ENCODE measurements at places on chromosomes 5 and 9. TPM values are rescaled to one million over a fixed set of nuclear protein-coding genes. Genes with fewer than 3 reads are reported as not detected.

Gene OTULINL
- 12.9 TPM for polyA plus RNA-seq

Gene COL15A1
- polyA plus RNA-seq, result 23.0 TPM

Gene MPDZ
- 50.2 TPM for polyA plus RNA-seq

DNA sequence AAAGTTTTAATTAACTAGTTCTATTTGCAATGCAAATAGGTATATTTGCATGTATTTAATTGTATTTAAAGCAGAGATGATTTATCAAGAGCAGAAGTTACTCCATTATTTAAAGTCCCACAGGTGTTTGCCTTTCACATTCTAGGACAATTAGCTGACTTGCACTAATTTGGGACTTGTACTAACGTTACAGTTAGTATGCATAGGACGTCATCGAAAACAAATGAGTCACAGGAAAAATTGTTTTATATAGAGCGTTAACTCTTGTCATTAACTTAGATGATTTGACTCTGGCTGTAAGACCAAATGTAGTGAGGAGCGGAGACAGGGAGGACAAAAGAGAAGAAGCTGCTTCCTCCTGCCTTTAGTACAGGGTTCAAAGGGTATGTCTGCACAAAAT, 126.1 kb upstream of the IFNE start:
- no peak for DNase-seq

GRCh38 chr9:96680812-96681499, 25.8 kb upstream of the PRXL2C start:
- no peak for DNase-seq

DNA sequence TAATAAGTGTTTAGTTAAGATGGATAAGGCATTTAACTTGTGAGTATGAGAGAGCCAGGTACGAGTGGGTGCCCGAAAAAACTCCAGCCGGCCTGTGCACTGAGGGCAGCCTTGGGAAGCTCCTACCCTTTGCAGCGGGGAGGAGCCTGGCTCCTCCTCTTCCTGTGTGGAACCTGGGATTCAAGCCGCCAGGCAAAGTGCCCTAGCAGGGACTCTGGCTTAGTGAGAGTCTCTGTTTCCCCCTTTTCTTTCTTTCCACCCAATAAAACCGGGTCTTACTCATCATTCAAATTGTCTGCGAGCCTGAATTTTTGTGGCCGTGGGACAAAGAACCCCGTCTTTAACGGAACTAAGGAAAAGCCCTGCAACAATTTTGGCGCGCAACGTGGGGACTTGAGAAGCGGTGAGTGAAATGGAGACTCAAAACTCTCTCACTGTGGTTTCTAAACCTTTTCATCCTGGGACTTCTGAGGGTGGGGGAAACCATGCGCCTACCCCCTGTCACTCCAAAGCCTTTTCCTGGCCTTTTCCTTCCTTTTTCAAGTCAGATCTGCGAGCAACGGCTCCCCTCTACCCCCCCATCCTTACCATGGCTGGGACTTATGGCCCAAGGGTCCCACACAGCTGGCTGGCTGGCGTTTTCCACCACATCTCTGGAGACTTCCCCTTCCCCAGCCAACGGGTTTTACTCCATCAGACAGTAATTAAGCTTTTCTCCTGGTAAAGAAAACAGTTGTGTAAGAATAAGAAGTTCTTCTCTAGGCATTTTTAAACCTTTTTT, 535.7 kb upstream of the ACO1 start:
- DNase-seq, result no peak

GRCh38 chr5:135234666-135235401, 164.2 kb downstream of the MACROH2A1 start:
- DNase-seq, result no peak

DNA sequence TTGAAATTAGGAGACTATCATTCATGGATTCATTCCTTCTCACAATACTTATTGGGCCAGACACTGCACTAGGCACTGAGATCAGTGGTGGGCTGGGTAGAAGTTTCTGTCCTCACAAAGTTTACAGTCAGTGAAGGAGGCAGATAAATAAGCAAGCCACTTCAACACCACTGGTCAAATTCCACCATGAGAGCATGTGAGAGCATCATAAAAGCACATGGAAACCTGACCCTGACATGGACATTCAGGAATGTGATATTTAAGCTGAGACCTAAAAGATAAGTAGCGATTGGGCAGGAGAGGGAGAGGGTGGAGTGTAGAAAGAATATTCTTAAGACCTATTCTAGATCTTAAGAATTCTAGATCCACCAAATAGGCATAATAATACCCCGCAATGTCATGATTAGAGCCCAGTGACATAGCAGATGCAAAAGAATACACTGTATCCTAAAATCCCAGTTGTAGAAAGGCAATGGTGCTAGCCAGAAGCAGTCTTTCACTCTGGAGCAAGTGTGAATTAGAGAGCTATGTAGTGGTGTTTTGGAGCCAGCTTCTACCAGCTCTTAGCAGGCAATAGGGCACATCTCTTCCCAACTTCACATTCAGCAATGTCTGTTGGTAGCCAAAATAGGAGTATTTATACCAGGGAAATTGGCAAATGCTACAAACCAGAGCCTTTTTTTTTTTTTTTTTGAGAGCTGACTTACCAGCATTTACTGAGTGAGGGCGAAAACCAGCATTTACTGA, 46.4 kb downstream of the SH3RF2 start:
- no peak for DNase-seq

- DNase-seq, result no peak
Observed at GRCh38 chr9:126965077-126965476, 50.5 kb downstream of the RALGPS1 start.

DNA sequence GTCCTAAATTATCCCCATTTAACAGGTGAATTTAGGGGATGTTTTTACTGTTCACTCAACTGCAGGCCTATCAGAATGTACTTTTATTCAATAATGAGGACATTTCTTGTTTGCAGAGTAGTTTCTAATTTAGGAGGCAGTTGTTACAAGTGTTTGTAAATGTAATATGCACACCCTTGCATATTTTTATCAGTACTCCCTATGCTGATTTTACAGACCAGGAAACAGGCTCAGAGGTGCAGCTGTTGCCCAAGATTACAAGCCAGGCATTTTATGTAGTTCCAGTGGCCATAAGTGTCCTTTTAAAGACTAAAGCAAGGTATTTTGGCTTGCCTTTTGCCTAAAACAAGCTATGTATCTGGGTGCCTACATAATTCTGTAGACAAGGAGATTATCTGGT, 47.6 kb upstream of the BRINP1 start:
- no peak for DNase-seq

DNA sequence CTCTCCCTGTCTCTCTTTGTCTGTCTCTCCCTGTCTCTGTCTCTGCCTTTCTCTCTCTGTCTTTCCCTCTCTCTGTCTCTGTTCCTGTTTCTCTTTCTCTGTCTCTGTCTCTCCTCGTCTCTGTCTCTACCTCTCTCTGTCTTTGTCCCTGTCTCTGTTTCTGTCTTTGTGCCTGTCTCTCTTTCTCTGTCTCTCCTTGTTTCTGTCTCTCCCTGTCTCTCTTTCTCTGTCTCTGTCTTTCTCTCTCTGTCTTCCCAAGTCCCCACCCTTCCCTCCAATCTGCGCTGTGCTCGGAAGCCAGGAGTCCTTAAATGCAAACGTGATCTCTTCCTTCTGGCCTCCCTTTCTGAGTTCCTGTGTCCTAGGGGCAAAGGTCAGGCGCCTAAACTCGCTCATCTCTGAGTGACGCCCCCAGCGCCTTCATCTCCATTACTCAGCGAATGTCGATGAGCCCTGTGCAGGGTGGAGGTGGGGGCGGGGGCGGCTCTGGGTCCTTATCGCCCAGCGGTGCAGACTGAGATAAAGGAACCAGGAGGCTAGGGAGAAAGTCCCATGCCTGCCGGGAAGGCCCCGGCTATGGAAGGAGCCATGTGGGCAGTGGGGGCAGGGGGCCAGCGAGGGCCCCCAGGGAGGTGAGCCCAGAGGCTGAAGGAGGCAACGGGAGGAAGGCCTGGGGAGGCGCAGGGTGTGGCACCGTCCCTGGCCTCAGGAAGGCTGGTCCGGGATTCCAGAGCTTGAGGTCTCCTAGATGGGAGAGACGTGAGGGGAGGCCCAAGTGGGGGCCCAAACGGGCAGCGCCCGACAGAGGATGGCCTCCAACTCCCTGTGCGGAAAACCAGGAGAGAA, 1.5 kb upstream of the SLC6A19 start:
- no peak for DNase-seq

DNA sequence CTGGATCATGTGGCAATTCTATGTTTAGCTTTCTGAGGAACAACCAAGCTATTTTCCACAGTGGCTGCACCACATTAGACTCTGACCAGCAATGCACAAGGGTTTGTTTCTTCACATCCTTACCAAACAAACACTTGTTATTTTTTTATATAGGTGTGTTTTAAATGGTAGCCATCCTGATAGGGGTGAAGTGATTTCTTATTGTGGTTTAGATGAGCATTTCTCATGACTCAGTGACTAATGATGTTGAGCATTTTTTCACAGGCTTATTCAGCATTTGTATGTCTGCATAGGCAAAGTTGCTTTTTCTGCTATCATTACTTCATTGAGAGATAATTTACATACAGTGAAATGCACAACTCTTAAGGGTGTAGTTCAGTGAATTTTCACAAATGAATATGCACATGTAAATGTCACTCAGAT, 36.0 kb downstream of the ANKRD33B start:
- no peak for DNase-seq

DNA sequence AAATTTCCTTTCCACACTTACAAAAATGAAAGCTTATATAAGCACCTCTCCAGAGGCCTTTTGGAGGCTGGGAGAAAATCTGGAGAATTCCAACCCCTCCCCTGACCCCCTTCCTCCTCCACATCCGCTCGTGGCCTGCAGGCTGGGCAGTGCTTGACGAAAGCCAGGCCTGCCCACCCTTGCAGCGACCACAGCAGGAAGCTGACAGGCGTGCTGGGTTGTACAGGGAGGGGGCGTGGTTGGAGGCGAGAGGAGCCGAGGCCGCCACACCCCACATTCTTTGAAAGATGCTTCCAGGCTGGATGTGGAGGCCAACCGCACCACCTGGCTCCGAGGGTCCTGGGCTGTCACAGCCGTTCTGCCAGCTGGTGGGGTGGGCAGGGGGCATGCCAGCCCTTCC, 47.8 kb upstream of the IER5L start:
- DNase-seq, result no peak

GRCh38 chr5:36658038-36658756, 51.8 kb downstream of the SLC1A3 start:
- no peak for DNase-seq

DNA sequence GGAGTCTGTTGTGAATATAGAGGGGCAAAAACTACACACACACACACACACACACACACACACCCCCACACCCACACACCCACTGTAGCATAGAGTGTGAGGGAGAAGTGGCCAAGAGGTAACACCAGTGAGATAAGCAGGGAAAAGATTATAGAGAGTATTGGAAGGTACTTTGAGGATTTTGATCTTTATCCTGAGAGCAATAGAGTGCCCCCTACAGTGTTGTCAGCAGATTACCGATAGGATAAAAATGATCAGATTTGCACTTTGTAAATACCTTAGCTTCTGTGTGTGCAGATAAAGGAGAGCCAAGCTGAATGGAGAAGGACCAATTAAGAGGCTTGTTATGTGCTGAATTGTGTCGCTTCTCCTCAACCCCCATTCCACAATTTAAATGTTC, 32.3 kb downstream of the ERCC6L2 start:
- no peak for DNase-seq

DNA sequence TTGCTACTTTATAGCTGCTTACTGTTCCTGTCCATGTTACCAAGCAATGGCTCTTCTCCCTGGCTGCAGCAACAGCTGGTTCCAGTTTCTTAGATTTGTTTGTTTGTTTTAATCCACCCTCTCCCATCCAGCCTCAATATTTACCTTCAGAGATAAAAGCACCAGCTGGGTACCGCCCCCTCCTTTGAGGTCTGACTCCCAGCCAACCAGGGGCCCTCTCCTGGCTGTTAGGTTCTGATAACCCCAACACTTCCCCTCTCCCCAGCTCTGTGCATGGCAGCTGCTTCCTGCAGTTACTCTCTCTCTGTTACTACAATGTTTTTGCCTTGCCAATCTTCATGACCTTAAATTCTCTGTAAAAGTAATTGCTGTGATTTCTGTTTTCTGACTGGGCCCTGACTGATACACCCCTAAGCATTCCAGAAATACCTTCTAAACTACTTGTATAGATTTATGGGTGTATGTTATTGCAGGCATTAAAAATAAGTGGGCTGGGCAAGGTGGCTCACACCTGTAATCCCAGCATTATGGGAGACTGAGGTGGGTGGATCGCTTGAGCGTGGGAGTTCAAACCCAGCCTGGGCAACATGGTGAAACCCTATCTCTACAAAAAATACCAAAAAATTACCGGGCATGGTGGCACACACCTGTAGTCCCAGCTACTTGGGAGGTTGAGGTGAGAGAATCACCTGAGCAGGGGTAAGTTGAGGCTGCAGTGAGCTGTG, 2.6 kb upstream of the GCNT1 start:
- DNase-seq, result no peak

- peak; percentile 32 for DNase-seq
Observed at GRCh38 chr5:129459777-129460671, at the start of gene ADAMTS19. Gene ADAMTS19, plus strand, starts transcription at chr5:129460298. Its CDS starts 94 bp downstream, at chr5:129460392.

DNA sequence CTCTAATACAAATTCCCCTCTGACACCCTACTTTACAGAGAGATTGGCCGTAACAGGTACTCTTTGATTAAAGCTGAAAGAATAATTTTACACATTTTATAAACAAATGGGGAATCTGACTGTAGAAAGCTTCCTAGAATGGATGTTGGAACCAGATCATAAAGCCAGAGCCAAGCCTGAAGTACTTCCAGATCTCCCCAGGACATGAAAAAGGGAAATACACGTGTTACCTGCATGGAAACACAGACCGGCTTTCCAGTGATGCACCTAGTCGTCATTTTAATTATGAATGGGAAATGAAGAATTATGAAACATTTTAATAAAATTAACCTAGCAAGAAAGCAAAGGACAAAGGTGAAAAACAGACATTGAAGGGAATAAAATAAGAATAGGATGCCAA, 66.5 kb downstream of the ERCC6L2 start:
- DNase-seq, result no peak

GRCh38 chr5:103801681-103802080, 239.1 kb upstream of the NUDT12 start:
- no peak for DNase-seq

DNA sequence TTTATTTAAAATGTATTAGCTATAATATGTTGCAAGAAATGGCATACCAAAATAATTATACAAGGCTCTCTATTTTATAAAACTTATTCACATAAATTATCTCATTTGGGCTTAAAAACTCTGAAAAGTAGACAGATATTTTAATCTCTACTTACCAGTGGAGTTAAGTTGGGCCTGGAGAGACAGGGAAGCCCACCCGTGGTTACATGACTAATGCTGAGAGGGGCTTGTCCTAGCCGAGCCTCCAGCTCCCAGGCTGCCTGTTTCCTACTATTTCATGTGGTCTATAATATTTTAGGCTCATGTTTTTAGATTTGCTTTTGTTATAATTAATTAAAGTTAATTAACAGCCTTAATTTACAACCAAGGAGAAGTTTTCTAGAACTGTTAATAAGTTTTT, 20.9 kb upstream of the ASPN start:
- DNase-seq, result no peak

DNA sequence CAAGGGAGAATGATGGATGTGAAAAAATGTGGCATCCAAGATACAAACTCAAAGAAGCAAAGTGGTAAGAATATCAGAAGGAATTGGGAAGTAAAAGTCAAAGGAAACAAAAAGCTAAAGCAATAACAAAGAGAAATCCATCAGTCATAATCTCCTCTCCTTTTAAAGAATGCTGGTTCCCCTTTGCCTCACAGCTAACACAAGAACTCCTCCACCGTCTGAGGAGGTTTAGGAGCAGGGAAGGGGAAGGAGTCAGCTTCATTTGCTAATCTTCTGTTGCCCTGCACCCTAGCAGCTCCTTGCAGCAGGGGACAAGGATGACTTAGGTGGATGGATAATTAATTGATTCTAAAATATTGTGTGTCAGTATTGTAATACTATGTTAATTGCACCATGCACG, 16.4 kb downstream of the CD274 start:
- DNase-seq, result no peak

All from renal cortex interstitium (tissue), 15 donors.